ENCODE measurements at places on chromosomes 11 and 22.

GRCh38 chr11:74460065-74460464 lies 7.3 kb downstream of the KCNE3 start:
- DNase-seq = no peak

GRCh38 chr11:3882655-3883054 lies 27.2 kb downstream of the STIM1 start:
- DNase-seq = no peak

- DNase-seq = peak; percentile 61
Measured at GRCh38 chr11:93783765-93784144, 327 bp upstream of the MED17 start.

GRCh38 chr11:27976262-27976661 lies 131.7 kb downstream of the KIF18A start:
- DNase-seq = no peak

- peak; percentile 7 for DNase-seq
Measured at GRCh38 chr22:22450343-22450839, 58.2 kb downstream of the ZNF280B start.

GRCh38 chr22:20130319-20130718 lies 1.3 kb upstream of the ZDHHC8 start:
- no peak for DNase-seq

- DNase-seq = no peak
Measured at GRCh38 chr11:120710354-120711131, 199.0 kb downstream of the GRIK4 start.
